ENCODE measurements at places on chromosomes 1 and 21. TPM values are rescaled to one million over a fixed set of nuclear protein-coding genes. Genes with fewer than 3 reads are reported as not detected.

GRCh38 chr1:55117941-55118340, 78.6 kb downstream of the PCSK9 start:
- no peak for DNase-seq

GRCh38 chr1:198701766-198702539, 63.1 kb downstream of the PTPRC start:
- DNase-seq = no peak

GRCh38 chr21:43726686-43727518, 8.0 kb downstream of the PDXK start:
- no peak for DNase-seq

GRCh38 chr21:18147678-18148077, 97.0 kb upstream of the CHODL start:
- no peak for DNase-seq

GRCh38 chr1:185260611-185261010, 56.4 kb downstream of the IVNS1ABP start:
- no peak for DNase-seq

DNA sequence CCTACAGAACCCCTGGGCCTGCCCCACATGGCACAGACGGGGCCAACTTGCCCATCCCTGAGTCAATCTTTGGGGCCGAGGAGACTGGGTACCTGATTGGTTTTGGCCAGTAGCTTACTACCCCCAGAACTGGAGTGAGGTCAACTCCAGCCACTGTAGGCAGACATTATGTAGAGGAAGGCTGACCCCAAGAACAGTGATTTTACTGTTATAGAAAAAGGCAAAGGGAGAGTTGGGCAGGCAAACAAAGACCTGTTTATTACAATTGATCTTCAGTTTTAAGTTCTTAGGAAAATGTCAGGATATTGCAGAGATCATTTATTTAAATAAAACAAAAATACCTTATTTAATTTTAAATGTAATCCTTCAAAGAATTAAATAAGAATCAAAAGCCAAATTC, 653.8 kb downstream of the NPHP4 start:
- no peak for DNase-seq

DNA sequence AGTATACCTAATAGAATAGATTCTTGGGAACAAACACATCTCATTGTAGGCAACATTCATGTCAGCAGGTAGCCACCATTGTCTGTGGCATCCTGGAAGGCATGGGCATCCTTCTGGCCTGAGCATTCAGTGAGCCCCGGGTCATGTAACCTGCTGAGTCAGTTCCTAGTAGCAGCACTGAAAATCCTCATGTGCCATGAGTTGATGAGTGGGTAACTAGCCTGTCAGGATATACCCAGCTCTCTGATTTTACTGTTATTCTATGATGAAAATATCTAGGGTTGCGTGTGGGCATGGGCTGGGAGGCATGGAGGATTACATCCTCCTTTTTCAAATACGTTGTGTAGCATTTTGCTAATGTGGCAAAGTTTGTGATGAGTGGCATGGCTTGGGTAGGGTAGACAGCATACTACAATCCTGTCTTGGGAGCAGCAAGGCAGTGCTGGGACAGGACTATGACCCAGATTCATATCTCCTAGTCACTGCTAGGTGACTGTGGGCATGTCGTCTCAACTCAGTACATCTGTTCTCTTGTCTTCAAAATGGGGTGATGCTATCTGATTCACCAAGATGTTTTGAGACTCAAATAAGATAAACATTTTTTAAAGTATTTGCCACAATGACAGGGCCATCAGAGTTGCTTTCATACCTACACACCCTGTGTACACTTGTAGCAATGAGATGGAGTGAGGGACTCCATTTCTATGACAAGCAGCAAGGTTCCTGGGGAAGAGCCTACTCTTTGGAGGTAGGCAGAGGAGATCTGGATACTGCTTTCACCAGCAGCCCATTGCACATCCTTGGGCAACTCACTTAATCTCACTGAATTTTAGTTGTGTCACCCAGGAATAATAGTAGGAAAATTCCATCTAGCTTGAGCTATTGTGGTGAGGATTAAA, 62.5 kb downstream of the CD58 start:
- no peak for DNase-seq

DNA sequence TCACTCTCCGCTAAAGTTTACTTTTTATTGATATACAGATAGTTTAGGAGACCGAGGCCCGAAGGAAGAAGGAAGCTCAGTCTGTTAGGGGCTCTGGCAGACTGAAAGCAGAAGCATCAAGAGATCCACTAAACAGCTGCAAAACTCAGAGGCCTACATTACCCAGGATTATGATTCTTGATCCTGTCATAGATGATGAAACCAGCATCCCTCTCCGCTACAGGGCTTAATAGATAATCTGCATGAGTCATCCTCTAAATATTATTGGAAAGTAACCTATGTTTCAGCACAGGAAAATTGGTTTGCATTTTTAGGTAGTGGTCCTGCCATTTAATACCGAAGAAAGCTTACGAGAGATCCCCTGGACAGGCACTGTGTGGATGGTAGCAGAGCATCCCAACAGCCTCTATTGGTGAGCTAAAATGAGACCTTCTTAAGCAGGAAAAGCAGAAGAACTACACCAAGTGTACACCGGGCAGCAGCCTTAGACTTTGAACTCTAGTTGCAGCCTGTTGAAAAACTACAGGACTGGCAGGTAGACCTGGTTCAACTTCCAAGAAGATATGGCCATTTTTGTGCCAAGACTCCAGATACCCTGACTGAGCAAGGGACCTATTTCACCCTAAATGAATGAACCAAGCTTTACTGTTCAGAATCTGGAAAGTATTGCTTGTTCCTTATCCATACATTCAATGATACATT, 6.8 kb downstream of the CASQ2 start:
- no peak for DNase-seq

- no peak for DNase-seq
These were observed 9.9 kb downstream of the CD58 start for GRCh38 chr1:116560704-116561490.

DNA sequence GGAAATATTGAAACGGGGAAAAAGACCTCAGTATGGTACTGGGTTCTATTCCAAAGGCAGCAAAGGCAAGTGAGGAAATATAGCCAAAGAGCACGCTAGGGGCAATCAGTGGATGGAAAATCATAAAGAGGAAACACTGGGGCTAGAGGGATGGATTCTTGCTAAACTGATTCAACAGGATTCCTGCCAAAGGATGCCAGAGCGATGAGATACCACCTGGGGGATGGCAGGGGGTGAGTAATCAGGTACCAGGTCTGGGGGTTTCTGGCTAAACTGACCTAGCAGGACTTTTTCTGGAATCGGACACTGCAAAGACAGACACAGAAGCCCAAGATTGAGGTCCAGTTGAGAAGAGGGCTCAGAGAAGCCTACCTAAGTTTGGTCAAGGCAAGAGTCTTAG, 6.7 kb downstream of the CHI3L2 start:
- no peak for DNase-seq

- DNase-seq = no peak
These were observed 220.8 kb downstream of the SLC35F3 start for GRCh38 chr1:234125283-234125682.

GRCh38 chr1:171966426-171967220, 125.3 kb downstream of the DNM3 start:
- no peak for DNase-seq

- DNase-seq = no peak
These were observed 42.9 kb downstream of the ZNF691 start for GRCh38 chr1:42889264-42889663.

GRCh38 chr1:31244326-31244725, 4.6 kb upstream of the NKAIN1 start:
- DNase-seq = no peak

GRCh38 chr1:25703671-25704266, 87.2 kb downstream of the MAN1C1 start:
- DNase-seq = no peak

- DNase-seq = no peak
These were observed 58.5 kb upstream of the MORC3 start for GRCh38 chr21:36261459-36261858.

DNA sequence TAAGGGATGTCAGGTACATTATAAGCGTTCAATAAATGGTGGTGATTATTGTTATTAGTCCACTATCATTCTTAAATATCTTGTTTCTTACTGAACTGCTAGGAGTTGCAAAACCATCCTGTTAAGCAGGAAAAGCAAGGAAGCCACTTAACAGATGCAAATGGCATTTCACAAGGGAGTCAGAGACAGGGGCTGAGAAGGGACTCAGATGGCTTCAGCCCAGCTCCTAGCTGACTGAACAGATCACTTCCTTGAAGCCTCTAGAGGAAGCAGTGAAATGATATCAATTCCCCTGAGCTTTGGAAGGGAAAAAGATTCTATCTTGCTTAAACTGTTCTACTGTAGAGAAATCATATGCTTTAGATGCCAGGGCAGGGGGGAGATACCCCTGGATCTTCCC, 151.5 kb downstream of the ST6GALNAC5 start:
- DNase-seq = no peak

GRCh38 chr1:37677143-37677439, 15.2 kb upstream of the CDCA8 start:
- no peak for DNase-seq

The S100A16 gene
- total RNA-seq = 51.3 TPM

The TOR3A gene
- total RNA-seq = 20.5 TPM

The GPR161 gene
- 20.5 TPM for total RNA-seq

The BMP8B gene
- total RNA-seq = 1.6 TPM

The LY9 gene
- total RNA-seq = 0.11 TPM

The GPR153 gene
- 12.2 TPM for total RNA-seq

The SRGAP2C gene
- 26.8 TPM for total RNA-seq

The AADACL3 gene
- total RNA-seq = not detected
